Activated T-helper 1 cell treated with anti-CD3 and anti-CD28 coated beads, Interleukin-2, amount 50 U/mL, for 16 hours (primary cell): ENCODE measurements at places on chromosomes 12 and 14.

GRCh38 chr12:33536431-33536830, 96.8 kb upstream of the SYT10 start:
- no peak for DNase-seq

- no peak for DNase-seq
Observed at GRCh38 chr12:12327802-12328201, 22.2 kb downstream of the MANSC1 start.

DNA sequence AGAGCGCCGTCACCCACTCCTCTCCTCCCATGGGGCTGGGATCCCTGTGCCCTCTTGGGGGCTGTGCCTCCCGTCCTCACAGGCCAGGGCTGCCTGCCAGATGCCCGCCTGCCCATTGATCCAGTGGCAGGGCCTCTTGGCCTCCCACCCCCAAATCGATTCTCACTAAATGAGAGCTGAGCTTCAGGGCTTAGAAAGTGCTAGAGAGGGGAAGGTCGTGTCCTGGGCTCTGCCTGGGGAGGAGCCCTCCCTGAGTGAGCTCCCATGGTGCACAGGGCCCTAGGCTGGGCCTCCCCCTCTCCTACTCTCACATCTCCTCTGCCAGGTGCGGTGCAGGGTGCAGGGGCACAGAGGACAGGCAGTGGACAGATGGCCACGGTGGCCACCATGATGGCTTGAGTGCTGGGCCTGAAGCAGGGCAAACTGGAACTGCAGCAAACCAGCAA, 9.2 kb downstream of the BEGAIN start:
- DNase-seq, result no peak

DNA sequence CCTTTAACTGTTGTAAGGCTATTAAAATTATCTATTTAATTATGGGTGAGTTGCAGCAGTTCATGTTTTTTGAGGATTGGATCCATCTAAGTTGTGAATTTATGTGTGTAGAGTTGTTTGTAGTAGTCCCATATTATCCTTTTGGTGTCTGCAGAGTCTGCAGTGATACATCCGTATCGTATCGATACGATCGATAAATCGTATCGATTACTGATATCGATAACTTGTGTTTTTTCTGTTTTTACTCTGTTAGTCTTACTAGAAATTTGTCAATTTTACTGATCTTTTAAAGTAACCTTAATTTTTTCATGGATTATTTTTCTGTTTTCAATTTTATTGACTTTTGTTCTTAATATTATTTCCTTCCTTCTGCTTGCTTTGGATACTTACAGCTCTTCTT, 462.5 kb upstream of the SOX5 start:
- no peak for DNase-seq

GRCh38 chr12:103647267-103647666, 60.2 kb downstream of the STAB2 start:
- no peak for DNase-seq

- DNase-seq, result no peak
Observed at GRCh38 chr12:40157336-40157735, 51.5 kb upstream of the SLC2A13 start.

- no peak for DNase-seq
Observed at GRCh38 chr14:51283402-51284085, 43.5 kb downstream of the TMX1 start.

GRCh38 chr12:89140602-89141238, 211.6 kb downstream of the DUSP6 start:
- DNase-seq, result no peak

DNA sequence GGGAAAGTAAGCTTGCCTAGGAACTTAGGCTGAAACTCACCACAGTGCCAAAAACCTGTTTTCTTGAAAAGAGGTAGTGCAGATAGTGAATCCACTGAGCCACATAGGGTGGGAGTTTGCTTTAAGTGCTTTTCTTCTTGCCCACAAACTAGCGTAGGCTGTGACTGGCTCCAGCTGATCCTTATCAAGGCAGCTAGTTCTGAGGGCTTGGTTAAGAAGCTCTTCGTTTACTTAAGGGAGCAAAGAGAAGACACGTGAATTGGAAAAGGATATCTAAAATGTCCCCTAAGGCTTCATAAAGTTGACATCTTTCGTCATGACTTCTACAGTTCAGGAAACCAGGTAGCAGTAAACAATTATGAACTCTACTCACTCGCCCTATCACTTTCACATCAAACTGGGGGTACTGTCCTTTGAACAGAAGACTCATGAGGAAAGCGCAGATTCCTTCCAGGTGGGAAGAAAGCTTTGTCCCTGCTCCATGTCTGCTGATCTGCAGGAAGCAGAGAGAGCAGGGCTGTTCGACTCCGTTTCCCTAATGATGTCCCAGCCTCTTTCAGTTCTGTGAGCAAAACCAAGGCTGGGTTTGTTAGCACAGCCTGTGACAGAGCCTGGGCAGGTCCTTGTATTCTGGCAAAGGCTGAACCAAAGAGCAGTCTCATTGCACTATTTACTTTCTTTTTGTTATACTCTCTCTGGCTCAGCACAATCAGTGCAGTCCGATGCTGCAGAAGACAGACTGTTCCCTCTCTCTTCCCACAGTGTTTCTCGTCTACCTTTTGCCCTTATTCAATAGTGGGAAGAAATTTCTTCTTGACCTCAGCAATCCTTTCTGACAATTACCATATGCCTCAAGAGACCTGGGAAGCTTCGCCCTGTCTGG, 93.5 kb upstream of the ETV6 start:
- no peak for DNase-seq

- no peak for DNase-seq
Observed at GRCh38 chr14:69484444-69485314, at the start of gene PLEKHD1. TSS of gene PLEKHD1 (plus strand) at chr14:69484728. CDS start at chr14:69484966, 238 bp downstream.

DNA sequence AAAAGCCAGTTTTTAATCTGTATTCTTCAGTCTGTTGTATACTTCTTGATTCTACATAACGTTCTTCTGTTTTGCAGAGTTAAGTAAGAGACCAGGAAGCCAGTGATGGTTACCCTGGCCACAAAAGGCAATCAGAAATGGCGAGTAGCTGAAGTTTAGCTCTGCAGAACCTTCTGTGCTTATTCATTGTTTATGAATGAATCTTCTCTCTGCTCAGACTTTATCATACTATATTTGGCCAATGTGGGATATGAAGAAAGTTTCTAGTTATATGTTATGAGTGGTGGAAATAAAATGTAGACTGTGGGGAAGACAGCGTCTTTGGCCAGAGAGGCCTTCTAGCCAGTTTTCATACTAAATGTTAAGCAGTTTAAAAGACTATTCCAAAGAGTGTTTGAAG, 249.9 kb upstream of the RGS6 start:
- DNase-seq, result no peak

GRCh38 chr12:43585676-43586075, 33.7 kb upstream of the ADAMTS20 start:
- no peak for DNase-seq

GRCh38 chr14:90294872-90295271, 36.9 kb downstream of the NRDE2 start:
- no peak for DNase-seq

GRCh38 chr14:101721951-101722661, 39.4 kb upstream of the PPP2R5C start:
- DNase-seq, result peak; percentile 58

DNA sequence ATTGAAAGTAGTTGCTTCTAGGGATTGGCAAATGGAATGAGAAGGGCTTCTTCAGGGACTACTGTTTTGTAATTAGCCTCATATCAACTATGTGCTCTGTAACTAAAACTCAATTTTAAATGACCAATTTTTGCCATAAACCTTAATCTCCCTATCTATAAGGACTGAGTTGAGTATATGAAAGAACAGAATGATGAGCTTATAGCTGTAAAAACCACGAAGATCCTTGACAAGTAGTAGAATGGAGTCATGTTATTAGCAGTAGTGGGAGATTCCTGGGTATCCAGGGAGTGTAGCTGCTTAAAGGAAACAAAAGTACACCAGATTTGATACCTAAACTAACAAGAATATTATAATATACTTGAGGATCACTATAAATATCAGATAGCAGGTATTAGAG, 28.0 kb downstream of the LGALS3 start:
- no peak for DNase-seq

GRCh38 chr12:4145990-4146859, 127.3 kb upstream of the CCND2 start:
- peak; percentile 45 for DNase-seq

DNA sequence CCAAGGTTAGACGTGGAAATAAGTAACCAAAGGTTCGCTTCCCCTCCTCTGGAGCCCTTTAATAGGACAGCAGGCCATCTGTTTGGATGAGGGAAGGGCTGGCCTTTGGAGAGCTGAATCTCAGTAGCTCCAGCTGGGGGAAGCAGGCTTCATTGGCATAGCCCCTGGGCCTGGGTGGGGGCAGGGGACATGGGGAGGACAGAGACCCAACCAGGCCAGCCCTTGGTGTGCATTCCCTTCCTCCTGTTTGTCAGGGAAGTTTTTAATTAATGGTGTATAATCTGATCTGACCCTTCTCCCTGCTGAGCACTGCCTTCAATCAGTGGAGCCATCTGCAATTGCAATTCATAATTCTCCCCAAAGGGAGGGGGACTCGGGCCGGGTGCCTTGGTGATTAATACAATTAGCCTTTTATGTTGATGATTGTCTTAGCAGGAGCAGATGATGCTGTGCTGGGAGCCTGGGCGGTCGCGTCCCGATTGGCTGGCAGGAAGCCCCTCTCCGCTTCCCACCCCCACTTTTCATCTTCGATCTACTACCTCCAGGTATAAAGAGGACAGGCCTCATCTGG, 6.4 kb downstream of the AQP6 start:
- no peak for DNase-seq

DNA sequence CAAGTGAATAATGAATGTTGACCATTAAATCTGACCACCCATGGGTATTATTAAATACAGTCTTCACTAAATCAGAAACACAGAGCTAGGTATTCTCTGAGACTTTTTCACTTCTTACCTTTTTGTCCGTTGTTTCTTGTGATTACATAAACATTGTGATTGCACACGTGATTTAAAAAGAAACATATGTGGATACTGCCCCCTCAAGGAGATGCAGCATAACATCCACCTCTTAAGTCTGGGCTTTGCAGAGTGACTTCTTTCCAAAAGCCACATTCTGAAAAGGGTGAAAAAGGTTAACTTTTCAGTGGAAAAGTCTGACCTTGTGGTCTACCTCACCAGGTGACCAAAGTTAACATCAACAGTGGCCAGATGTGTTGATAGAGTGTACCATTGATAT, 185.5 kb upstream of the FAR2 start:
- no peak for DNase-seq

GRCh38 chr14:100867631-100868315, 35.7 kb downstream of the RTL1 start:
- no peak for DNase-seq

DNA sequence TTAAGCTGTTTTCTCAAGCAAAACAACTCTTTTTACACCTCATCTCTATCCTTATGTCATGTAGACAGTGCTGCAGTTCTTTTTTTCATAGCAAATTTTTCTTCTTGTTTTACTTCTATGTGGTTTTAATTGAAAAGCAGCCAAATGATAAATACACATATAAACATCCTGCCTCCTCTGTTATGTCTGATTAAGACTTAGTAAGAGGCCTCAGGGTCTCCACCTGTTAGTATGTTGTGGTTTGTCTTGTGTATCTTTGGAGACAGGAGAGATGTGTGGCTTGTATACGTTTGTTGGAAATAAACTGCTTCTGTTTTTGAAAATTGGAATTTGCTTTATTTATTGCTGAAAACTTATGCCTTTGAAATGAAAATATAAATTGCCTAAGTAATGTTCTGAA, 32.0 kb downstream of the PEX5 start:
- no peak for DNase-seq

DNA sequence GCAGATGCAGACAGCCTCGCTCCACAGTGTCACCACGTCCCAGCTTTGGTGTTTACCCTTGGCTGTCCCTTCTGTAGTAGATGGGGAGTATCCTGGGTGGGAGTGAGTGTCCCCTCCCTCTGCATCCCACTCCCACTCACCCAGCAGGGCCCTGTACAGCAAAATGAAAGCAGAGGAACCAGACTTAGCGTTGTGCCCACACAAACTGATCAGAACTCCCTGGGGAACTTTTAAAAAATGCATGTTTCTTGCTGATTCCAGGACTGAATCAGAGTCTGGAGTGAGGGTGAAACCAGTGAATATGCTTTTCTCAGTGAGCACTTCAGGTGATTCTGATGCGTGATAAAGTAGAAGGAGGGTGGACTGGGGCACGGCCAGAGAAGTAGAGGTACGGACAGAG, 2.9 kb downstream of the ACVRL1 start:
- DNase-seq, result no peak

DNA sequence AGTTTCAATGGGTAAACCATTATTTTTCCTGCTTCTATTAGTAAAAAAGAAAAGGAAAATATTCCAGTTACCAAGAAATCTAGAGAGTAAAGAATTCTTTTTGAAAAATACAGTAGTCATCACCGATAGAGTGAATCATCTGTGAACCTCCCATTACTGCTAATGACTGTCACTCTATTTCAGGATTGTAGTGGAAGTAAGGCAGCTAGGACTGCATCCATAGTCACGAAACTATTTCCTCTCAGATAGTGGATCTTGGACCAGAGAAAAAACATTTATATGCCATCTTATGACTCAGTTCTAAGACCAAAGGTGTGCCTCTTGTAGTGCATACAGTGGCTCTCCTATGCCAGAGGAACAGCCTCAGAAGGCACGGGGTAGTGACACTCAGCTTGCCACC, 173.9 kb upstream of the PLEKHA5 start:
- no peak for DNase-seq

- DNase-seq, result no peak
Observed at GRCh38 chr12:92270521-92270920, 124.9 kb upstream of the BTG1 start.
